Iris pigment epithelial cell (primary cell): ENCODE measurements at places on chromosomes 3 and 15.
A peak's percentile ranks its signal among the peaks of the same experiment; 100 is the strongest.

DNA sequence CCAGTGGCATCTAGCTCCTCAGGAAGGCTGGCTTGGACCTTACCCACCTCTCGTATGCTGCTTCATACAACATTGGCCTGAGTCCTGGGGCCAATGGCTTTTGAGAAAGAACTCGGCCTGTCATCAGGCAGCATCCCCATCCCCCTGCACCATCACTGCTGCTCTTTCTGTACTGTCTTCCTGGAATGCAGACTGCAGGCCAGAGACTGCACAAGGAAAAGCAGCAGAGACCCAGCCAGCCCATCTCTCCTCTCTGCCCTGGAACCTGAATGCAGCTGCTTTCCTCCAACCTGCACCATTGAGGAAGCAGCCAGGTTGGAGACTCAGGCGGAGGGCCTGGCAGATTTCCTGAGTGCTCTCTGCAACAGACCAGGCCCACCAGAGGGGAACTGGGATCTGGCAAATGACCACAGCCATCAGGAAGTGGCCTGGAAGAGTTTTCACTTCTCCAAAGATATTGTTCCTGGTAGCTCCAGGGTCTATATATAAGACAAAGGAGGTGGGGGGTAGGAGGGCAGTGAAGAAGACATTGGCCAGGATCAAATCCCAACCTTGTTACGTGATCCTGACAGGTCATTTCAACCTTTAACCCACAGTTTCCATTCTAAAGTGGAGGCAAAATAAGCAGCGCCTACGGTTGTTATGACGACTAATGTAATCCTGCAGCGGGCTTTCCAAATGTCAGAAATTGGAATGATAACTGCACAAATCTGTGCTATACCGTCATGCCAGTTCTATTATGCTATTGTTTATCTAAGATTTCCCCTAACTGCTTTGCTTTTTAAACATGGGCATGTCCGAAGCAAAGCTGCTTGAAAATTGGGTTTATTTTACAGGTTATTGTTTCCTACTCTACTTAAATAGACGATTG lies 24.4 kb upstream of the RAB7A start:
- no peak for DNase-seq

DNA sequence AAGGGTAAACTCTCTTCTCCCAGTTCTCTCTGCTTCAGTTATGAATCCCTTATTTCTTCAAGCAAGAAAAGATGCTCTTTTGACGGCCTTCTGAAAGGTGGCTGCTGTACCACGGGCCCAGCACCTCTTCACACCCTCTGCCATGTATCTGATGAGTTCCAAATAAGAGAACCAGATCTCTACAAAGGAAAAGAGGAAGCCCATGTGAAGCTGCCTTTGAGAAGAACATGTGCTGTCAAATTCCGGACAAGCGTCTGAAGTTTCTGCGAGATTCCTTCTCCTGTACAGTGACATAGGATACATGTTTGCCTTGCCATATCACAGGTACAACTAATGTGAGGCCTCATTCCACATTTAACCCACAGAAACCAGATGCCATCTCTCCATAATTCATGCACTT lies 59.2 kb downstream of the SH3BP5 start:
- no peak for DNase-seq

DNA sequence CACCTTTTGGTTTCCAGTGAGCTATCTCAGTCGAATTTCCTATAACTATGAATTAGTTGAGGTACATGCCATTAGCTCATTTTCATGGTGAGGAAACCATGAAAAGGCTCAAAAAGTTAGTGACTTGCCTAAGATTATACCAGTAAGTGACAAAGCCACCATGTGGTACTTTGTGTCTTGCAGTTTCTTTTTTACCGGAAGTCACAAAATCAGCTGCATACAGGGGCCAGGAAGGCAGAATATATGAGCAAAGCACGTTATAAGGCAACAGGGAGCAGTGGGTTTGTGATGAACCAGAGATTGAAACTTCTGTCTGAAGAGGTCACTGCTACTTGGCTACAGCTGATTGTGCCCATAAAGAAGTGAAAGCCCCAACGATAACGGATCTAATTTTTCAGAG lies 50.3 kb downstream of the CMTM8 start:
- no peak for DNase-seq

GRCh38 chr3:32522682-32523081 lies 20.0 kb upstream of the CMTM6 start:
- DNase-seq = peak; percentile 13

- no peak for DNase-seq
These were observed 168.4 kb downstream of the ZIC4 start for GRCh38 chr3:147237991-147238390.

DNA sequence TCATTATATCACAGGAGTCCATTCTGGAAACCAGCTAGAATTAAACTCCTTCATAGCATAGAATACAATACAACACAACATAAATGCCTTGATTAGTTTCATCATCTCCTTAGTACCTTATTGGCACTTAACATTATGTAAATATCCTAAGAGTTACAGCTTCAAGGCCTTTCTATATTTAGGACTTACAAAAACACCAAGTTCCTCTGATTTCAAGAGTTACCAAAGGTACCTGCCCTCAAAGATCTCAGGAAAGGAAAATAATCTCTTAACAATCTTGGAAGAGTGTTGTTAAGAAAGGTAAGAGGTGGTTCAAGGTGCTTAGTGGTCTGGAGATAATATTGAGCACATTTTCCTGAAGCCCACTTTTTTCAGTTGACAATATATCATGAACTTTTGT lies 477.7 kb downstream of the IGSF11 start:
- no peak for DNase-seq

DNA sequence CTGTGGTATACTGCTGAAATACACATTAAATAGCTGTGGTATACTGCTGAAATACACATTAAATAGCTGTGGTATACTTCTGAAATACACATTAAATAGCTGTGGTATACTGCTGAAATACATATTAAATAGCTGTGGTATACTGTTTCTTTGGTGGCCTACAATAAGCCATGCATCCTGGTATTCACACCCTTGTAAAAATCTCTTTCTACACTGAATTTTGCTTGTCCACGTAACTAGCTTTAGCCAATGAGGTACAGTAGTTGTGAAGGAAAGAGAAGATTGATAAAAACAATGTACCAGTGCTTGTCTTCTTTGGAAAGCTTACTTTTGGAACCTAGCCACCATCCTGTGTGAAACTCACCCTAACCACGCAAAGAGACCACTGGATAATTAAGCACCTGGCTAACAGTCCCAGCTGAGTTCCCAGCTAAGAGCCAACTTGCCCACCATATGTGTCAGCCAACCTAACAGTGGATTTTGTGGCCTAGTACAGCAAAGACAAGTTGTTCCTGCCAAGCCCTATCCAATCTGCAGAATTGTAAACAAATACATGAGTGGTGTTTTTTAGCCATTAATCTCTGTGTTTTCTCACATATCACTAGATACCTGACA lies 103.4 kb upstream of the MELTF start:
- DNase-seq = peak; percentile 34

- DNase-seq = no peak
These were observed 103.7 kb upstream of the LRIG1 start for GRCh38 chr3:66604481-66604880.

DNA sequence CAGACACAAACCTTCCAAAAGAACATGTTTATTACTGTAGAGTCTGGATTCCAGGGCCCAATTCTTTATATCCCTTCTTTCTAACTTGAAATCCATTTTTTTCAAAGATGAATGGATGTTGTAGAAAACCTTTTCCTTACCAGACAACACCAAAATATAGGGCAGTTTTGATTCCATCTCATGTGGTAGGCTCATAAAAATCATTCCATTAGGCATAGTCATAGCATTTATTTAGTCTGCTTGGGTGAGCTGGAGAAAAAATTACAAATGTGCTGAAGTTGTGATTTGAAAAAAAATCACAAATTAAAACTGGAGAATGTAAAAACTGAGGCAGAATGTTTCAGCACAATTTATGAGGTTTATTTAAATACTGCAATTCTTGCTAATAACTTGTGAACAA lies 199.3 kb upstream of the TBC1D5 start:
- DNase-seq = no peak

DNA sequence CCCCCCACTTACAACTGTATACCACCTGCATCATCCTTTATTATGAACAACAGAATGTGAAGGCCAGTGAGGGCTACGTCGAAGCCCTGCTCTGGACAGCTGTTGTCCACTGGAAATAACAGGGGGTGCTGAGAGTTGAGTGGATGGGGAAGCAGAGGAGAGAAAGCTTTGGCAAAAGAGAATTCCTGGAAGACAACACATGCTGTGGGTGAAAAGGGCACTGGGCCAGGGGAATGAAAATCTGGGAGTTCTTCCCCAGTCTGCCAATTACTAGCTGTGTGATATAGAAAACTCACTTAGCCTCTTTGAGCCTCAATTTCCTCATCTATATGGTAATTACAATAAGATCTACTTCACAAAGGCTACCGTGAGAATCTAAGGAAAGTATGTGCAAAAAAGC lies 40.7 kb downstream of the FSTL1 start:
- DNase-seq = no peak
